ENCODE measurements at places on chromosomes 4 and X.

GRCh38 chr4:169975838-169976796, 50.1 kb downstream of the MFAP3L start:
- DNase-seq, result no peak

DNA sequence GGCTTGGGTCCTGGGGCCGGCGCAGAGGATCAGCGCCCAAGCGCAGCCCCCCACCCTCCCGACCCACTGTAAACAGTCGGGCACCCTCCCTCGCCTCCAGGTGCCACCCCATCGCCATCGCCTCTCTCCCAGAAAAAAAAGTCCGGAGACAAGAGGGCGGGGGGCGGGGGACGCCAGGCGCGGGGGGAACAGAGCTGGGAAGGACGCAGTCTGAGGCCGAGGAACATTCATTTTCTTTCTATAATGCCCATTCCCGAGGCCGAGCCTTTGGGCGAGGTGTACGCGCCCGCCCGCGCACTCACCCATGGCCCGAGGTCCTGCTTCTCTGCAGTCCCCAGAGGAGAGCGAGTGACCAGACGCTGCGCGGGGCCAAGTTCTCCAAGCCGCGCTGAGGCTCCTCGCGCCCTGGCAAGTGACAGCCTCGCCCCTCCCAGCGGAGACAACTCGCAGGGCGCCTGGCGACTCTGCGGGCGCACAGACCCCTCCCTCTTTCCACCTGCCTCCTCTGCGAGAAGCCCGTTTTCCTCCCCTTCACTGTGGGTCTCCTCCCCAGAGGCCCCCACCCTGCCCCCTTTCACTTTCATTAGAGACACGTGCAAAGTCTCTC, 63.5 kb upstream of the WDR17 start:
- no peak for DNase-seq

GRCh38 chr4:87978681-87979080, 3.2 kb downstream of the SPP1 start:
- DNase-seq, result no peak

GRCh38 chr4:95108883-95109421, 351.2 kb downstream of the BMPR1B start:
- no peak for DNase-seq

- no peak for DNase-seq
Measured at GRCh38 chr4:157204634-157205244, 15.8 kb upstream of the GRIA2 start.

DNA sequence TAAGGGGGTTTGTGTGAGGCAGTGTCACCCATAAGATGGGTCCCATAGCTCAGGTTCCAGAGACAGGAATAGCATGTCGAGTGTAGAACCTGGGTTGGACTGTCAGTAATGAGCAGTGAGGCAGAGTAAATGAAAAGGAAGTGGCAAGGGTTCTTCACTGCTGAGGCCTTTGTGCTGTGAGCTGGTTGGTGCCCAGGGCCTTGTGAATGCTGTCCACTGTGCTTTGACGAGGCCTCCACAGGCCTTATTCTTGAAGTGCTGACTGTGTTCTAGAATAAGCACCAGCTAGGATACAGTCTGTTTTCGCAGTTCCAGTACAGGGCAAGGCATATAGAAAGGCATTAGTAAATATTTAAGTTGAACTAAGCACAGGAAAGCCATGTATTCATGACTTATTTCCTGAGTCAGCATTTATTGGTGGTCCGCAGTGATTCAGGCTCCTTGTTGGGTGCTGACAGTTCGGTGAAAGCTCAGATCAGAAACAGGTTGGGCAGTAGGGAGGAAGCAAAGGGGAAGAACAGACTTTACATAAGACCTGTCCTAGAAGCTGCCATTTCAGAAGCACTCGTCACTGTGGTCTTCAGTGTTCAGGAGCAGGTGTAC, 25.6 kb upstream of the TADA2B start:
- no peak for DNase-seq

DNA sequence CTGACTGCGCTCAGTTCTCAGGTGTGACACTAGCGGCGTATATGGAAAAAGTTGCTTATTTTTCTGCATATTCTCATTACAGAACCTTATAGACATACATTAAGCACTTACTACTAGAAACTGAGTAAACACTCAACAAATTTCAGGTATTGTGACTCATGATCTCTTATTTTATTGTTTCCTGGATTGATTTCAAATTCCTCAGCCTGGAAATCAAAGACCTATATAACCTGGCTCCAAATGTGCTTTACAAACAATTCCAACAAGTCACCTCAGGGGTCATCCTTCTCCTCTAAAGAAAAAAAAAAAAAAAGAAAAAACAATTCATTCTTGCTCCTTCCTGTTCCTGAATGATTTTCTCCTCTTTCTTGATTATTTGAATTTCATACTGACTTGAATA, 152.3 kb downstream of the ADAM29 start:
- no peak for DNase-seq

Measured in smooth muscle cell of the brain vasculature (primary cell).